CD8-positive, alpha-beta T cell (primary cell): ENCODE measurements at places on chromosomes 7 and 10.
A peak's percentile ranks its signal among the peaks of the same experiment; 100 is the strongest.

DNA sequence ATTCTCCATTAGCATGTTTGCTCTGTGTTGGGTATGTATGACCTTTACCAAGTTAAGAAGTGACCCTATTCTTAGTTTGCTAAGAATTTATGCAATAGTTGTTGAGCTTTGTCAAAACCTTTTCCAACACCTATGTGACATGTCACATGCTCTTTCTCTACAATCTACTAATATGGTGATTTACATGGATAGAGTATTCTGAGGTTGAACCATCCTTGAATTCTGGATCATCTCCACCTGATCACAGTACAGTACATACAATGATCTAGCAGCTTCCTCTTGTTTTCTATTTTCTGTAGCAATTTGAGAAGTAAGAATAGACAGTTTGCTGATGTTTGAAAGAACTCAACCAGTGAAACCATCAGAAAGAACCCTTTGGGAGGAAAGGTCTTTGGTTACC is 101.2 kb upstream of the PDGFA start:
- no peak for DNase-seq

DNA sequence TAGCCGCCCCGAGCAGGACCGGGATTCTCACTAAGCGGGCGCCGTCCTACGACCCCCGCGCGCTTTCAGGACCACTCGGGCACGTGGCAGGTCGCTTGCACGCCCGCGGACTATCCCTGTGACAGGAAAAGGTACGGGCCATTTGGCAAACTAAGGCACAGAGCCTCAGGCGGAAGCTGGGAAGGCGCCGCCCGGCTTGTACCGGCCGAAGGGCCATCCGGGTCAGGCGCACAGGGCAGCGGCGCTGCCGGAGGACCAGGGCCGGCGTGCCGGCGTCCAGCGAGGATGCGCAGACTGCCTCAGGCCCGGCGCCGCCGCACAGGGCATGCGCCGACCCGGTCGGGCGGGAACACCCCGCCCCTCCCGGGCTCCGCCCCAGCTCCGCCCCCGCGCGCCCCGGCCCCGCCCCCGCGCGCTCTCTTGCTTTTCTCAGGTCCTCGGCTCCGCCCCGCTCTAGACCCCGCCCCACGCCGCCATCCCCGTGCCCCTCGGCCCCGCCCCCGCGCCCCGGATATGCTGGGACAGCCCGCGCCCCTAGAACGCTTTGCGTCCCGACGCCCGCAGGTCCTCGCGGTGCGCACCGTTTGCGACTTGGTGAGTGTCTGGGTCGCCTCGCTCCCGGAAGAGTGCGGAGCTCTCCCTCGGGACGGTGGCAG is at the start of gene MGMT:
Gene MGMT (plus strand): TSS at position 539 of the 656 bp plus-strand sequence.
- peak; percentile 99 for DNase-seq

DNA sequence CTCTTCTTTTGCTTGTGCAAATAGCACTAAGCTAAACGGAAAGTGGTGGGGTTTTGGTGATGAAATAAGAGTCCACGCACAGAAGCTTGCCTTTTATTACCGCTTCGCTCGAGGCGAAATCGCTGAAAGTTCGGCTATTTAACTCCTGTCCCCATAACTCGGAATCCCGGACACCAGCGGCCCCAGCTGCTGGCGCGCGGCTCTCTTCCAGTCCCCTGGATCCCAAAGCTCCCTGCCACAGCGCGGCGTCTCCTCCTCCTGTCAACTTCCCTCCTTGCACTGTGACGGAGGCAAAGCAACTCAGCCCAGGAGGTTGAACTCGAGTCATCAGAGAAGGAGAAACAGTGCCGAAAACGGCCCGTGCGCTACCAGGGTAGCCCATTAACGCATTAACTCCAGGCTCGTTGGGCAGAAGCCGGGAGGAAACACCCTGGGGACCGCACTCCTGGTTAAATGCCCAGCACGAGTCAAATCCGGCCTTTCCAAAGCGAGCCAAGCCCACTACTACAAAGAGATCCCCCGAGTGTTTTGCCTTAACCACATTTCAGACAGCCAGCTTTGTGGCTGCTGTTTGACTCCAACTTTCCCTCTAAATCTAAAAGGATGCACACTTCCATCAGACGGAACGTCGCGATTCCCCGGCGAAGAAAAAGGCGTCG is 1.3 kb downstream of the SEMA3D start:
- no peak for DNase-seq

DNA sequence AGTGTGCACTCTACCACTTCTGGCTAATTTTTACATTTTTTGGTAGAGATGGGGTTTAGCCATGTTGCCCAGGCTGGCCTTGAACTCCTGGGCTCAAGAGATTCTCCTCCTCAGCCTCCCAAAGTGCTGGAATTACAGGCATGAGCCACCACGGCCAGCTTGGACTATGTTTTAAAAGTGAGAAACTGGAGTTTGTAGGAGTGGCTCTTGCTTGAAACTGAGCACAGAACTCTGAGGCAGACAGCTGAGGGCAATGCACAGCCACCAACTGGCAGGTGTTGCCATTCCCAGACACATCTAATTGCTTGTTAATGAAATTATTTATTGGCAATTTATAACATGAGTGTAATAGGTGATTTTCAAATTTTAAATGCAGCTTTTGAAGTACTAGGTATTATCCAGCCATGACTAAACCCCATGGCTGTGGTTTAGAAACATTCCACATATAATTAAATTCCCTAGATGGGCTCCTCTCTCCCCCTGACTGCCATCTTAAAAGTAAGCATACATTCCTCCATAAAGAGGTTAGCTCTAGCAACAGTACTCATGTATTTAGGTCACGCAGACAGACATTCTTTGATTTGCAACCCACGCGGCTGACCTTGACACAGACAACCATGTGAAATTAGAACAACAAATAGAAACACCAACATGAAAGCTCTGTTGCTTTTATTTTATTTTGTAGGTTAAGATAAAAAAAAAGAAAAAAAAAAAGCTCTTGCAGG is 19.8 kb downstream of the PANK1 start:
- DNase-seq: no peak

DNA sequence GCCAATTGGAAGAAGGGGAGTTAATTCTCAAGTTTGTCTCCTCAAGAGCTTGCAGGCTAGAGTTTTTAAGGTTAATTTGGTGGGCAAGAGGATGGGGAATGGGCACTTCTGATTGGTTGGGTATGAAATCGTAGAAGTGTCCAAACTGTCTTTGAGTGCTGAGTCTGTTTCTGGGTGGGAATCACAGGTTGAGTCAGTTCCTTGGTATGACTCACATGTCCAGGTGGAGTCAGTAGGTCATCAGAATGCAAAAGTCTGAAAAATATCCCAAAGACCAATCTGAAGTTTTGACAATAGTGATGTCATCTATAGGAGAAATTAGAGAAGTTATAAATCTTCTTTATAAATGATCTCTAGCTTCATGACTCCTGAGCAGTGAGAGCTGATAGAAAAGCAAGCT is 1252.2 kb downstream of the REEP3 start:
- no peak for DNase-seq

DNA sequence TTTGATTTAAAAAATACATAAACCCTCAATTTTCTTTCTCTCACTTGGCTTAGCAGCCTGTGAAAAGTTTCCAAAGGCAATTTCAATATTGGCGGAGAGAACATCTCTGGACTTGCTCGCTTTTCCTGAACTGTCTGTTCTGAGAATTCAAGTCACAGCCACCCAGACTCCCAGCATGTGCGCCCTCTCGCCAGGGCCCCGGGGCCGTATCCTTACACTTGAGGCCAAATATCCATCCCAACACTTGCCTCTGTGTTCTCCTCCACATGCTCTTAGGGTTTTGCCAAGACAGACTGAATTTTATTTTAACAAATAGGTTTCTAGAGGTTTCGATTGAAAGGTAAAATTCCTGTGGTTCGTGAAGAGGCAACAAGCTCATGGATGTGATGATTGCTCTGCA is 111.5 kb upstream of the GPR26 start:
- no peak for DNase-seq

DNA sequence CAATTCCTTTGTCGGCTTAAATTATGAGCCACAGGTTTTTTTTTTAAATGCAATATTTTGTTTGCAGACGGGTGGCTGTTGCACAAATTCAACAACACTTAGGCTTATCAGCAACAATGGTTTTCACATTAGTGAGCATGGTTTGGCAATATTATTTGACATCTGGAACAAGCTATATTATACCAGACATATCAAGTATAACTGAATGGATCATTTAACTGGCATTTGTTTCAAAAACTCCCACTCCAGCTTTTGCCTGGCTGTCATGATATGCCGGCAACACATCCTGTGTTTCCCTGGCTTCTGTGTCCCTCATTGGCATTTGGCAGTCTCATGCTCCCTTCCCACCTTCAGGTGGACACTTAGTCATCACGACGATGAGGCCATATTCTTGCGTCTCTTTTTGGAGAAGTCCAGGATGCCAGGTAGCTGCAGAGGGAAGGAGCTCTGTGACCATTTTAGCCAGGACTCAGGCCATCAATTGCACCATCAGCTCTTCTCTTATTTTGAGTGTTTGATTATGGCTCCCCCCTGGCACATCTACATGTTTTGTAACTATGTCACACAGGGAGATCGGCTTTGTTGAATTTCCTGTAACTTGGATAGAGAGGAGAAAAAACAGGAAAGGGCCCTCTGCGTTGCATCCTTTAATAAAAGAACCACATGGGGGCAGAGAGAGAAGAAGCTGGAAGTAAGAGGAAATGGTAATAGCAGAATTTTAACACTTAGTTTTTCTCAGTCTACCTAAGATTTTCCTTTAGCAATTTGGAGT is 413.9 kb downstream of the LRMDA start:
- no peak for DNase-seq
